ENCODE measurements at places on chromosomes 7 and 10.

- no peak for DNase-seq
Observed at GRCh38 chr10:69703766-69704630, 74.0 kb downstream of the FAM241B start.

DNA sequence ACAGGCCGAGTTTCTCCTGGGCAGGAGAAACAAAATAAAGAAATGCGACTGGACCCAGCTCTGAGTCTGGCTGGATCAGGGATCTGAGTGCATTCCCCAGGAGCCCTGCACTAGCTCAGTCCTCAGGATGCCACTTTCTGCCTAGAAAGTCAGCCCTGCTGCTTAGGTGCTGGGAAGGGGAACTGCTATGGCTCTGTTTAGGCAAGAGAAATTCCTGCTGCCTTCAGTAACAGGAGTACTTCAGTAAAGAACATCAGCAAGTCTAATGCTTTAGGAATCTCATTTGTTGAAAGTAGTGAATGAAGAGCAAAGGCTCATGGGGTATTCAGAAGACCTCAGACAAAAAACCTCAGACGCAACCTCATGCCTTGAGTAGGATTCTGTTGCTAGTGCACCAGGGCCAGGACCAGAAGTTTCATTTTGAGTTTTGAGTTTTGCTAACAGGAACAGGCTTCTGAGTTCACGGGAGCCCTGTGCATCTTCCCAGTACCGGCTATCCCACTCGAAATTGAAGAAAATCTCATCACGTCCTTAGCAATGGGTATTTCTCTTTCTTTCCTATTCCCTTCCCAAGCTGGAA is 170.8 kb upstream of the CDCA7L start:
- no peak for DNase-seq

- no peak for DNase-seq
Observed at GRCh38 chr10:112872728-112873127, 77.3 kb upstream of the TCF7L2 start.

DNA sequence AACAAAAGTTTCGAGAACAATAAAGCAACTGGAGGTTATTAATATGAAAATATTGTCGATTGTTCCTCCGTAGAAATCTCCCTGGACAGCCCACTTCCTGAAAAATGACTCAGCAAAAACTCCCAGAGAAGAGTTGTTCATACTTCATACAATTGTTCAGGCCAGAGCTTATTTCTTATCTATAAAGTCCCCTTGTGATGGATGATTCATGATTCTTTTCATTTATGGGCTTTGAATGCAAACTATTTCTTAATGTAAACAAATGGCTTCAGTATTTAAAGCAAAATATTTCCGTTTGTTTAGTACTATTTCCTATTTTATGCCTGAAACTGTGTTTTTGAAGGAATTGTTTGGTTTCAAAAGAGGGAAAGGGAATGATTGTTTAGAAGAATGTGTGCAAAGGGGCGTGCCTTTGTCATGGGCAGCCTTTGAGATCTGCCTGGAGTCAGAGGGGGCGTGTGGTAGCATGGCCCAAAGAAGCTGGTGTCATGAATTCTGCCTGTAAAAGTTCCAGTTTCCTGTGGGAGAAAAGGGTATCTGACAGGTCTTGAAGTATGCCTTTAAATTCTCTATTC is 26.2 kb upstream of the EXOC6 start:
- no peak for DNase-seq

DNA sequence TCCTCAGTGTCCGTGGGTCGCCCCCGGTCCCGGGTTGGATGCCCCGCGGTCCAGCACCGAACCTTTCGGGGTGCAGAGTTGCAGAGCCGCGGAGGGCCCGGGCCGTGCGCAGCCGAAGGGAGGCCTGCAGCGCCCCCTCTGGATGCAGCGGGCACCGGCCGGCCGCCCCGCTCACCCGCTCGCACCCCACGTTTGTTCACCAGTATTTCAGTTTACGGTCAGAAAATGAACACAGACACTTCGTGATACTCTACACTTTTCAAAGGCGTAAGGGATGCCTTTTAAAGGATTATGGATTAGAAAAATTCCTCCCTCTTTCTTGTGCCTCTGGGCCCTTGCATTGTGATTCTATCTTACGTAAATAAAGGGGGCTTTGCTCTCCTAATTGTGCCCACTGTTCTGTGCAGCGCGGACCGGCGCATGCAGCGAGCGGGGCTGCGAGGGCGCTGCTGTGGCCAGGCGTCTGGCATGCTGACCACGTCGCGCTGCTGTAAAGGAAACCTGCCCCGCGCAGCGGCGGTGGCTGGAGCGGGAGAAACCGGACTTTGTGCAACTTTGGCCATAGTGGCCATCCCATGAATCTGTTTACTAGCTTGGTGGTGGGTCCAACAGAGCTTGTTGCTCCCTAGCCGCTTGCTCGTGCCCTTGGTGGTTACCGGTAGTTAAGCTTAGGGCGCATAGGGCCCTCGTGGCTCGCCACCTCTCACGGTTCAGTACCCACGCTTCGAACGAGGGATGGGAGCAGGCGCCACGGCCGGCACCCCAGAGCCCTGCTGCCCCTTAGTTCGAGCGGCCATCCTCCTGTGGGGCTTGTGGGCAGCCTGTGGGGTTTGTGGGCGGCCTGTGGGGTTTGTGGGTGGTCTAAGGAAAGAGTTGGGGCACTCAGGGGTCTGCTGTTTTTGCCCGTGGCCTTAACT is 739 bp upstream of the MEST start:
- no peak for DNase-seq

DNA sequence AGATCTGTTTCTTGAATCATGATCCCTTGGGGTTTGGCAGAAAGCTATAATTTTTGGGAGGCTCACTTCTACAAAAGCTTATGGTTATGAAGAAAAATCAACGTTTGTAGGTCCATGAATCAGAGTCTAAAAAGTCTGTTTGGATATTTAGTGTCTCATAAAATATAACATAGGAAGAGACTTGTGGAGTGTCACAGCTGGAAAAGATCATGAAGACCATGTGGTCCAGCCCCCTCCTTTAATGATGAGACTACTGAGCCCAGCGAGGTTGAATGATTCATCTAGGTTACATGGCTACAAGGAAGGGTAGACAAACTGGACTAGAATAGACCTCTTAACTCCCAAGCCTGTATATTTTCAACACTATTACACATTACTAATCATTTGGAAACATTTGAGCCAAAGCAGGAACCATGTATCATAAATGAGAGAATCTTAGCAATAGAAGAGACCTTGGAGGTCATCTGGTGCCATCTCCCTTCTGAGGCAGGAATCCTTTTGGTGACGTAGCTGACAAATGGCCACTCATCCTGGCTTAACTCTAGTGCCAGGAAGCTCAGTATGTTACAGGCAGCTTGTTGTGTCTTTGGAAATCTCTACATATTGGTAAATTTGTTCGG is 152.5 kb downstream of the CREB5 start:
- DNase-seq = no peak

GRCh38 chr10:62098278-62099121 is 170.1 kb downstream of the RTKN2 start:
- DNase-seq = no peak

DNA sequence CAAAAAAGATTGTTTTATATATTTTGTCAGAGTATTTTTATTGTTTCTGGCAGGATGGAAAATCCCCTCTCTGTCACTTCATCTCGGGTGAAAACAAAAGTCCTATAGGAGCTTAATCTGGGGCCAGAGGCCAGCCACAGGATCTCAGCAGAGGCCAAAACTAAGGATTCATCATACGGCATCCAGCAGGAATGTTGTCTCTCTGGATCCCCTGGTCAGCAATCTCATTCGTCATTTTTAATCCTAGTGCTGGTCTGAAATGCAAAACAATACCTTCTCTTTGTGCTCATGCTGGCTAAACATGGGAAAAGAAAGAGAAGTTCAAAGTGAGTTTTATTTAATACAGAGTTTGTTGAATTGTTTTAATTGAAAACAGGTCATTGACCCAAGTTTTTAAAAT is 482.5 kb upstream of the AUTS2 start:
- DNase-seq = no peak
